ENCODE measurements at places on chromosomes 2 and 18.

DNA sequence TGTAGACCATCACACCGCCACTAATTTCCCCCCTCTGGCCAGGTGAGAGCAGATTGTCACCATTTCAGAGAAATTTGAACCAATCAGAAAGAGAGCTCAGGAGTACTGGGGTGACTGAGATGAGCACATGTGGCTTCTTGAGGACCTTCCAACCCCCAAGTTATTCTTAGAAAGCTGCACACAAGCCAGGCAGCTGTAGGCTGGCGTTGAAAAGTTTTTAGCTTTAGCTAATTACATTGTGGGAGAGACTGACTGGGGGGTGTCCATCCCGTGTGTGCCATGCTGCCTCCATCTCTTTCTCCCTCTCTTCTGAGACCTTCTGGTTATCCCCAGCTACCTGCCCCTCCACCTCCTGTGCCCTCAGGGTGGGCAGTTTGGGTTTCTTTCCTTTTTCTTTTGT, 154.0 kb downstream of the AGAP1 start:
- no peak for DNase-seq

GRCh38 chr2:65031341-65032018, 24.7 kb upstream of the CEP68 start:
- no peak for DNase-seq

DNA sequence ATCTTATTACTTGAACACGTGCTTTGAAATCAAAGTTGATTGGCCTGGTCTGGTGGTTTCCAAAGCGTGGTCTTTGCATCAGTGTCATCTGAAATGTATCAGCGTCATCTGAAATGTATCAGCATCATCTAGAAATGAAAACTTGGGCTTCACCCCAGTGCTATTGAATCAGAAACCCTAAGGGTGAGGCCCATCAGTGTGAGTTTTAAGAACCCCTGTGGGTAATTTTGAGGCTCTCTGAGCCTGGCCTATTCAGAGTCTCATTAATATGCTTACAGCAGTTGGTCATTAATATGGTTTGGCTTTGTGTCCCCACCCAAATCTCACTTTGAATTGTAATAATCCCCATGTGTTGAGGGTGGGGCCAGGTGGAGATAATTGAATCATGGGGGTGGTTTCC, 85.2 kb downstream of the NYAP2 start:
- DNase-seq = no peak

GRCh38 chr2:64700133-64700809, 46.6 kb upstream of the SERTAD2 start:
- DNase-seq = peak; percentile 25

DNA sequence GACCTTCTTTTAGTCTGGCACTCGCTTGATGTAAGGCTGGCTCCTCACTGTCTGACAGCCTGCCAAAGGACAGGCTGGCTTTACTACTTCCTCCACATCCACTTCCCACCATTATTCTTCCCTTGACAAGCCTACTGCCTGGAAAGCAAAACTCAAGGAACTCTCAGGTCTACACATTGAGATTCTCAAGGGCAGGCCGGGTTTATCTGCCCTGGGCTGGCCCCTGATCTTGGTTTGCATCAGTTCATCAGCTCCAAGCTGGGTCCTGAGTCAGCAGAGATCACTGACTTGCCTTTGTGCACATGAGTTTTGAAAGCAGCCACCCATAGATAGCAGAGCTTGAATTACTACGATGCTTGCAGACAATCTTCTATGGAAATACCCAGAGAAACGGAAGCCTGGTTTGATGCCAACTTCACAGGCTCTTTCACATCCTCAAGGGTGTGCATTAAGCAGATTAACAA, 53.9 kb downstream of the KCTD18 start:
- DNase-seq = no peak

DNA sequence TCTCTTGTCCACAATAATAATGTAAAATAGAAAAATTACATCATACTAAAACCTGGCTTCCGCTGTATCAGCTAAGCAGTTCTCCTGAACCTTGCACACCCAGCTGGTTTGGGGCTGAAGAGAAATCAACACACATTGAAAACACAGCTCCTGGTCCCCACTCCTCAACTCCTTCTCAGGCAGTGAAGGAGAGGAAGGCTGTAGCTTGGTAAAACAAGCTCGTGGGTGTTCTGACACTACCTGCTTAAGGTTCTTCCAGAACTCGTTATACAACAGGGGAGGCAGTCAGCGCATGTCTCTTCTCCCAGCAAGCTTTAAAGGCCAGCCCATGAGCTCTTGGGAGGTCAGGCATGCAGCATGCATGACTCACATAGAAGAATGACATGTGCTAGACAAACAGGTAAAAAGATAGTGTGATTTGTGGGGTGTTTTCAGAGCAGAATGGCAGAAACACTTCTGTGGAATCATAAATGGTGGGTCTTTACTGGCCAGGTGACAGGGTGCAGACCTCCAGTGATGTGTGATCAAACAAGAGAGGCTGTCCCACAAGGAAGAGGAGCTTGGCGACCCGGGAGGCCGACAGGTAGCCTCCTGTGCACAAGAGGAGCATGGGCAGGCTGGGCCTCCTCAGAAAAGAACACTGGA, 69.1 kb downstream of the UXS1 start:
- DNase-seq = no peak

DNA sequence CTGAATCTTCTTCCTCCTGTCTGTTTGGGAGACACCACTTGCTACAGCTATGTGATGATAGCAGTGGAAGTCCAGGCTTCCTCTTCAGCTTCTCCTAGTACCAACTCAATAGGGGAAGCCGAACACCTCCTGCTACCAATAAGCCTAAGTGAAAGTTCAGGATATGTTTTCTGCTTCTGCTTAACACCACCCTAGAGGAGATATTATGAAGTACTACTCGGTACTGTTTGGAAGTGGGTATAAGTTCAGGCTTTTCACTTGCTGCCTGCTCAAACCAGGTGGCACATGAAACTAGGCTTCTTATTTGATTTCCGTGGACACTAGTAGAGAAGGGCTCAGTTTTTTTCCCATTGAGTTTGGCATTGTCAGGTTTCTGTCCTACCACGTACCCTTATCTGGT, 99.8 kb downstream of the PTPN4 start:
- no peak for DNase-seq

DNA sequence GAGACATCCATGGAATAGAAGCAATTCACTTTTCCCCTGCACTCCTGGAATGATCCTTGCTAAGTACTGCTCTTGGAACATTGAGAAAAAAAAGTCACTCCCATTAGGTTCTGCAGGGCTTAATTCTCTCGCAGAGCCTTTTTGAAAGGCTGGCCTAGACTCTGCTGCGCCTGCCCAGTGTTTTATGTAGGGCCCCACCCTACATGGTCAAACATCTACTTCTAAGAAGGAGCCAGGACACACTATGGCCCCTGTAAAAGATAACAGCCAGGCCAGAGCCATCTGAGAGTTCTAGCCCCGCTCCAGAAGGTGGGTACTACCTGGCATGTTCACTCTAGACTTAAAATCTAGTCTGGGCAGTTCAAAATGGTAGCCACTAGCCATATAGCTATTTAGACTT, 30.6 kb upstream of the NPAS2 start:
- DNase-seq = no peak

GRCh38 chr18:27005589-27005988, 140.1 kb upstream of the AQP4 start:
- peak; percentile 8 for DNase-seq

- no peak for DNase-seq
Measured at GRCh38 chr18:75405351-75405750, 22.2 kb downstream of the SMIM21 start.

DNA sequence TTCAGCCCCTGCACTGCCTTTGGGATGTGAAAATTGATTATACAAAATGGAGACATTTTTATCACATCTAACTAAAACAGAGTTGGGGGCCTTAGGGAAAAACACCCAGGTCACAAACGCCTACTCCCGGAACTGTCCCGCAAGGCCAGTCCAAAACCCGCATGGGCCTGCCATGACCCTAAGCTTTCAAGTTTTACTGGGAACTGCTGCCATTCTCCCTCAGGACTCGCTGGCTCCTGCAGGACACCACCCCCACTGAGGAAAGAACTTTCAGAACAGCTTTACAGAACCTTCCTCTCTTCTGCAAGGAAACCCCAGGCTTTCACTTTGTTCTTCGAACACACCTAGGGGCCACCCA, 320.4 kb upstream of the HS6ST1 start:
- DNase-seq = no peak

DNA sequence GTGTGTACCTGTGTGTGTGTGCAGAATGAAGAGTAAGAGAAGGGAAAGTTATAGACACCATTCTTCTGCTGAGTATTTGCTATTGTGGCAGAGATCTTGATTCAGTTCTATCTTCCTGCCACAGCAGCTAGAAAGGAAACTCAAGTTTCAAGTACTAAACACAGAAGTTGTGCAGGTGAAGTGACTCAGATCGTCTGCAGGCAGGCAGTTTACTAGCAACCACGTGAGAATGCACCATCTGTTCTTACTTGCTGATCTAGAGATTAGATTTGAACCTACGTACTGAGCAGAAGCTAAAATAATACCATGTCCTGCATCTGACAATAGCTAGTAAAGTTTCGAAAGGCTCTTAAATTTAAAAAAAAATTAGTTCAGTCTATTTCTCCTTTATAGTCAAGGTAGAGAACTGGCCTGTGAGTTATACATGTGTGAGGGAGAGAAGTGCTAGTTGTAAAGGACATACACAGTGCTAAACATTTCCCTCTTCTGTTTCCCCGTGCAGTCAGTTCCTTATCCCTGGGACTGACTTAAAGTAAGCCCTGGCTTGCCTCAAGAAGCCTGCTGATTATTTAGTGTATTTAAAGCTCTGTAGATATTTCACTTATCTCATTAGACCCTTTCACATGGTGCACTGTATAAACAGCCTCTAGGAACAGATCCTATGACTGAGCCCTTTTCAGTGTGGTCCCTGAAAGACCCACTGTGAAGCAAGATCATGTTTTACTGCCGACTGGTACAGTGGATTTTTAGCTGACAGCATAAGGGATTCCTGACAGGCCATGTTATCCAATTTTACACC, 45.0 kb downstream of the SLC38A11 start:
- DNase-seq = no peak

DNA sequence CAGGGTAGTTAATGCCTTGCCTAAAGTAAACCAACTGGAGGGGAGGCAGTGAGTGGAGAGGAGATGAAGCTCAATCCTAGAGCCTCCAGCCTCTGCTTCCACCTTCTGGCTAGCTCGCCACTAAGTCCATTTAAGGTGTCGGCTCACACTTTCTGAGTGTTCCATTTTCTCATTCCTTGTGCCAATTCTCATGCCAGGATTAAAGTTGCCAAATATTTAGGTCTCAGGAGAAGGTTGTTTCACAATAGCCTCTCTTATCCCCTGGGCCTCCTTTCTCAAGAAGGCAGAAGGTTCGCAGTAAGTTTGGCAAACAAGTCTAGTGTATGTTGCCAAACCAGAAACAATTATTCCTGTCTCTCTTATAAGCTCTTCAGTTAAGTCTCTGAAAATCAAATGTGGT, 57.2 kb downstream of the TACR1 start:
- DNase-seq = no peak

DNA sequence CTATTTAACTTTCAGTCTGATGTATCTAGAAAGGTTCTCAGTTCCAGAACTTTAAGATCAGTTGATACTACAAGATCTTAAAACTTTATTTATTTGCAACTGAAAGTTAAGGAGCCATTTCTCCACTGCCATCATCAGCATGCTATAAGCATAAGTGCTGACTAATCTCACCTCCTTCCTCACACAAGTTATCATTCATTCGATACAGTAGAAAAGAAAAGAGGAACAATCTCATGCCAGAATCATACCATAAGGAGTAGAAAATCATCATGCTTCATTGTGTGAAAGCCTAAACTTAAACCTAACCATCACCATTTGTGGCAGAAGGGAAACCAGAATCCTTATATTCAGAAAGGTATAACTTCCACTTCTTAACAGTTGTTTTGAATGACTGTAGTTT, 176.6 kb upstream of the NRXN1 start:
- DNase-seq = no peak

GRCh38 chr18:56386856-56387255, 251.5 kb downstream of the TXNL1 start:
- no peak for DNase-seq

GRCh38 chr18:49342690-49343089, 117.8 kb downstream of the DYM start:
- DNase-seq = no peak

- no peak for DNase-seq
Measured at GRCh38 chr2:200125444-200126284, 170.3 kb downstream of the MAIP1 start.

DNA sequence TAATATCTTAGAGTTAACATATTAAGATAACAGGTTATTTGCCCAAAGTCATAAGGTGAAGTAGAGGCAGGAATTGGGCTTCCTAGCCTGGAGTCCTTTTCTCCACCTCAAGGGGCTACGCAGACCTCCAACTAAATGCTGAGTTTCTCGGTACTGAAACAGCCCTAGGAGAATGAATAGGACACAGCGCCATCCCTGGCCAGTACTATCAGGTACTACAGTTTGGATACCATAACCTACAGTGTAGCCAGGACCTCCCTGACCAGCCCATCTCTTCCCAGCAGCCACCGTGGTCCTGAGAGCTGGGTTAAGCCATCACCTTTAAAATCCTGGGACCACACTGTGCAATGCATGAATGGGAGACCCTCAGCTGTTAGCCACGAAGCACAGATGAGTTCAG, 15.7 kb downstream of the CASP8 start:
- DNase-seq = no peak

DNA sequence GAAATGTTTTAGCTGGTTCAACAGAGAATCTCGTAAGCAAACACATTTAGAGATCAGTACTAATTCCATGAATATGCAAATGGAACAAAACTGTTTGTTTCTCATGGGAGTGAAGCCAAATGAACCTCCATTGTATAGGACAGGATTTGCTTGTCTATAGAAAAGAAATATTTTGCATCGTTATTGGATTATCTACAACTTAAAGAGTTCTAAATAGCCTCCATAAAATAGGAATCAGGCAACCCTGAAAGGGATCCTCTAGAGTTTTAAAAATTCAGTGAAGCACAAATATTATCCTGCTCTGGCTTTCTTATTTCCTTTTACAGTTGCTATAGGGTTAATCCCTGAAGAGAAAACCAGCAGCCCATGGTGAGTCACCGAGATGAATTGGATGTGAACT, 378.4 kb upstream of the NRXN1 start:
- no peak for DNase-seq

GRCh38 chr2:201135386-201135785, 19.4 kb downstream of the CFLAR start:
- DNase-seq = no peak

DNA sequence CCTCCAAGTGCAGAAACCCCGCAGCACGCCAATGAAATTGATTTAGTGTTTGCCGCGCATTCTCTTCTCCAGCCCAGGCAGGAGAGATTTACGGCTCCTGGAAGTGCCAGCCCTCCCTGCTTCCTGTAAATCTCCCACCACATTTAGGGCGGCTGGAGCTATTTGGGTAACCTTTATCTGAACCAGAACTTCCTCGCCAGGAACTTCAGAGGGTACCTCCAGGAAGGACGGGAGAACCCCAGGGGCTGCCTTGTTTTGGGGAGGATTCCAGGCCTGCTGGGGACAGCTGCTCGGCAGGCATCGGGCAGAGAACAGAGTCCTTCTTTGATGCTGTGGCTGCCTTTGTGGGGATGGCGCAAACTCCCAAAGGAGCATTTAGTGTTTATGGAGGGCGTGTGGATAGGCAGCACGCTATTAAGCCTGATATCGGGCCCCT, 122.0 kb upstream of the MYCN start:
- DNase-seq = no peak

GRCh38 chr2:42752314-42752713, 11.6 kb downstream of the OXER1 start:
- DNase-seq = peak; percentile 62
